ENCODE measurements at places on chromosomes 2 and 18.

DNA sequence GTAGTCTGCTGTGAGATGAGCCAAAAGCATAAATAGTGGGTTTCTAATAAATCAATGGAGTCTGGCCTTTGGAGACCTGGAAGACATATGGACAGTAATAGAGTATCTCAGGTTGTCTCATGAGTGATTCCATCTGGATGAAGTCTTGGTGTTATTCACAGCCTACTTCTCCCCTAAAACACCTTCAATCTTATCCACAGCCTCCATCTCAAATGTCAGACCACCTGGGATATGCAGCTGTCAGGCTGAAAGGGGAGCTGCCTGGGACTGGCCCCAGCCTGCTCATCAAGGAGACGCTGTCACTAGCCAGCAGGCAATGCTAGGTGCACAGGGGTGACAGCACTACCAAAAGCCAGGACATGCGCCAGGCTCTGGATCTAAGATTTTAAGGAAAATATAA lies 684.0 kb upstream of the ZEB2 start:
- DNase-seq, result no peak

DNA sequence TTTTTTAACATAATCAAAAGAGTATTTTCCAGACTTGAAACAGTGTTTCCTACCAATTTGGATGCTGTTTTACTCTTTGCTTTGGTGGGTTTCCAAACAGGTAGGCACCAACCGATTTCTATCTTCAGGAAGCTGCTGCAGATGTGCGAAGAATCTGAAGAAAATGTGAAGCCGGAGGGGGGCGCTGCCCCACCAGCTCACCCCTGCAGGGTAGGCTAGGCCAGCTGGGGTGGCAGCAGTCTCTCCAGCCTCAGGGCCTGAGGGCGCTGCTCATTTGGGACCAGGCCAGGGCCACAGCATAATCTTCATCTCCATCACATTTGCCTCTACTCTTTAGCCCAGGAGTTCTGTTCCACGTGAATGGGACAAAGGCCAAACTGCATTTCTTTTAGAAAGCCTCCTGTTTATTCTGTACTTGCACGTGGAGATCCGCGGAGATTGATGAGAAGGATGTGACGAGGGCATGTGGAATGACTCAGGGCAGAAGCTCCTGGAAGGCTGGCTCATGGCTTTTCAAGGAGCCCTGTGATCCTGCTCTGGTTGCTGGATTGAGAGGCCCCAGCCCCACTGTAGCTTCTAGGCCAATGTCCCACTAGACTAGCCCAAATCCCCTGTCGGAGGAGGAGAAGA lies 84.2 kb upstream of the FAM136A start:
- no peak for DNase-seq

DNA sequence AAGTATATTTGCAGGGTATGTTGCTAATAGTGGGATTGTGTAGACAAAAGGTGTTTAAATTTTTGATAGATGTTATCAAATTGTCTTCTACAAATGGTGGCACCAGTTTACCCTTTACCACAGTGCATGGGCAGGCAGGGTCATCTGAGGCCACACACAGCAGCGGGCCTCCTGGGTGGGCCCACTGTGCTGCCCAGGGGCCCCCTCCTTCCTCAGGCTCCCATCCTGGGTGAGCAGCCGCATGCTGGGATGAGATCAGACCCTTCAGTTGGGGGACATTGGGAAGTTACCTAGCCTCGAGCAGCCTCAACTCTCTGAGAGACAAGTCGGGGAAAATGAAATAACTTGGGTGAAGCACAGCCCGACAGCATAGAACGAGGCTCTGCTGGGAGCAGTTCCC lies 9.7 kb downstream of the MYO7B start:
- DNase-seq, result no peak

DNA sequence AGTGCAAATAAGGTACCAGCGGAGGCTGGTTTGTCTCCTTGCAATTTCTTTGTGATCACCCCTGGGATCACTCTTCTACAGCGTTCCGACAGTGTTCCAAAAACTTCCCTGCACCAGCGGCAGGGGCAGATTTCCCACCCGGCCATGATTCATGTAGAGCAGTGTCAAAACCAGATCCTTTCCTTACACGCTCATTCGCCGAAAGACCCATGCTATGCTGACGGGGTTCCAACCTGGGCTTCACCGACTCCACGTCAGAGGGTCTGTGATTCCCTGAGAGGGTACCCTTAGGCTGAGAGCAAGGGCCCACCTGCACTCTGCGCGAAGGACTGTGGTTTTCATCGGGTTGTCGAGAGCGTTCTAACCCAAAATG lies 423 bp upstream of the TTC27 start:
- DNase-seq, result no peak

DNA sequence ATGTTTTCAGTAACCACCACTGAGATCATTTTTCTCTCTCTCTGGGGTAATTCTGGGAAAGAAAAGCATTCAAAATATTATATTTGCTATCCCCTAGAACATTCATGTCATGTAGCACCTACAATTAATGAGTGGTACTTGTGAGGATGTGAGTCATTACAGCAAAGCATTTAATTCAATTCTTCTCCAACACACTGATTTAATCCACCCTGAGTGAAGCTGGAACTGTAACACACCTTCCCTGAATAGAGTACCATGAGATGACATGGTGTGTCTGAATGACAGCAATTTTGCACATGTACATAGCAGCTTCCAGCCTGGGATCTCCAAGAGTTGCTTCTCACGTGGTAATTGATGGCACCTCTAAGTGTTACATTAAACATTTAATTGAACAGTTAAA lies 207.1 kb upstream of the SLC14A2 start:
- no peak for DNase-seq

DNA sequence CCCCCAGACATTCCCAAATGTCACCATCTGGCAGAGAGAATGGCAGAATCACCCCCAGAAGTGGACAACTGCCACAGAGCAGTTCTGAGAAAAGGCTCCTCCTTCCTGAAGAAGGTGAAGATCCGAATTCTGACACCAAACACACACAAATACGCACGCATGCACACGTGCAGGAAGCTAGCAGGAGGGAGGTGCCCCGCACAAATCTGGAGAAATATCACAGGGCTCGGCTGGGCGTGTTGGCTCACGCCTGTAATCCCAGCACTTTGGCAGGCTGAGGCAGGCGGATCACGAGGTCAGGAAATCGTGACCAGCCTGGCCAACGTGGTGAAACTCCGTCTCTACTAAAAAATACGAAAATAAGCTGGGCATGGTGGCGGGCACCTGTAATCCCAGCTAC lies 38.5 kb upstream of the ATG16L1 start:
- no peak for DNase-seq

- no peak for DNase-seq
Observed at GRCh38 chr2:42359965-42360483, 993 bp downstream of the COX7A2L start.

DNA sequence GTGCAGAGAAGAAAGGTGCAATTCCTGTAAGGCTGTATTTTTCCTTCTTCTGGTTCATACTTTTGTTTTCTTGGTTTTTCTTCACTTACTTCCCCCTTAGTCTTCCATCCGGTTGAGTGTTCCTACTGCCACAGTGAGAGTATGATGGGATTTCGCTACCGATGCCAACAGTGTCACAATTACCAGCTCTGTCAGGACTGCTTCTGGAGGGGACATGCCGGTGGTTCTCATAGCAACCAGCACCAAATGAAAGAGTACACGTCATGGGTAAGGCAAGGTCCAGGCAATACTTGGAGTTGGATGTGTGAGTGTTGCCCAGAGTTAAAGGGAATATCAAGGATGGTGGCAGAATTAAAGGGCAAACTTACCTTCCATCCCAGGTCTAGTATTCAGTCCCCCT lies 108.0 kb downstream of the DTNA start:
- no peak for DNase-seq

GRCh38 chr2:220090050-220090449 lies 462.6 kb downstream of the SLC4A3 start:
- DNase-seq, result no peak

DNA sequence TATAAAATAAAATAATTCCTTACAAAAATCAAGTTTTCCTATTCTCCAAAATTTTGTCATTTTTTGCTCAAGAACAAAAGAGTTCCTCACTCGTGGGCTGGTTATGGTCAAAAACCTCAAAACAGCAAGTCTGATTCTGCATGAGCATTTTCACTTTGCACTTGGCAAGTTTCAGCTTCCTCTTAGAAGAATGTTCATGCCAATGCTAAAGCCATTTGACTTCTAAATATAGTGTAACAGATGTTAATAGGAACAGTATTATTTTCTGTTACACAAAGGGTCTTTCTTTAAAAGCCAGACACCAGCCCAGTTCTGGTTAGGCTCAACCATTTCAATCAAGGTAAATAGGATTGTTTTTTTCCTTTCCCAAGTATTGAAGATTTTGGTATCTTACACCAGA lies 261.3 kb upstream of the CCDC68 start:
- no peak for DNase-seq

Data from stimulated activated CD4-positive, alpha-beta T cell treated with anti-CD3 and anti-CD28 coated beads, TNF-alpha, amount 100 ng/mL, for 48 hours (primary cell).